ENCODE measurements at places on chromosomes 2 and 18.

DNA sequence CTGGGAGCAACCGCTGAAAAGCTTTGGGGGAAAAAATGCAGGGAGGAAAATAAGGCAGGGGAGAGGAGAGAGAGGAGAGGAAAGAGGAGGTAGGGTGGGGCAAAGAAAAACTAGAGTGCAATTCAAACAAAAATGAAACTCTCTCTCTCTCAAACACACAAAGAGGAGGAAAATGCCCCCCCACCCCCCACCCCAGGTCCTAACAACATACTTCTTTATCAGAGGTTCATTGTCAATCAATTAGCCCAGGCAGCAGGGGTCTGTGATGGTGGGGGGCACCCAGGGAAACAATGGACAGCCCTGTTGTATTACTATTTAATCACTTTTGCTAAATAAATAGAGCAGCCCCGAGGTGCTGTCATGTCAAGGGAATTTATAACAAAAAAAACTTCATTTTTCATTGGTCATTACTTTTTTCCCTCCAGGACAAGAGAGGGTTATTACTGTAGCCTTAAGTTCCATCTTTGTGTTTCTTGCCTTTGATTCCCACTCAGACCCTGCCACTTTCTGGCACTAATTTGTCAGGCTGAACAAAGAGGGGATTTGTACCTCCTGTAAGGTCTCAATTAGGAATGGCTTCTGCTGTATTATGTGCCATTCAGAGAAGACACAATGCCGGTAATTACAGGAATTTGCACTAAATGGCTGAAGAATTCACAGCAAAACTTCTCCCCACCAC lies 55.0 kb downstream of the PLEKHM3 start:
- no peak for DNase-seq

GRCh38 chr18:56574861-56575260 lies 63.5 kb downstream of the TXNL1 start:
- no peak for DNase-seq

GRCh38 chr2:86002375-86002774 lies 103.3 kb downstream of the POLR1A start:
- DNase-seq, result no peak

GRCh38 chr2:234174742-234175141 lies 124.2 kb downstream of the SPP2 start:
- no peak for DNase-seq

DNA sequence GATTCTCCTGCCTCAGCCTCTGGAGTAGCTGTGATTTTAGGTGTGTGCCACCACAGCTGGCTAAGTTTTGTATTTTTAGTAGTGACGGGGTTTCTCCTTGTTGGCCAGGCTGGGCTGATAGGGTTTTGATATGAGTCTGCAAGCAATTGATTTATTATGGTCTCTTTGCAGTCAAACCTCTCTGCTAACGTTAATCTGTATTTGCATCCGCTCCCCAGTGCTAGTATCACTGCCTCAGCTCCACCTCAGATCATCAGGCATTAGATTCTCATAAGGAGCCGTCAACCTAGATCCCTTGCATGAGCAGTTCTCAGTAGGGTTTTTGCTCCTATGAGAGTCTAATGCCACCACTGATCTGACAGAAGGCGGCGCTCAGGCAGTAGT lies 19.0 kb downstream of the HAT1 start:
- no peak for DNase-seq

DNA sequence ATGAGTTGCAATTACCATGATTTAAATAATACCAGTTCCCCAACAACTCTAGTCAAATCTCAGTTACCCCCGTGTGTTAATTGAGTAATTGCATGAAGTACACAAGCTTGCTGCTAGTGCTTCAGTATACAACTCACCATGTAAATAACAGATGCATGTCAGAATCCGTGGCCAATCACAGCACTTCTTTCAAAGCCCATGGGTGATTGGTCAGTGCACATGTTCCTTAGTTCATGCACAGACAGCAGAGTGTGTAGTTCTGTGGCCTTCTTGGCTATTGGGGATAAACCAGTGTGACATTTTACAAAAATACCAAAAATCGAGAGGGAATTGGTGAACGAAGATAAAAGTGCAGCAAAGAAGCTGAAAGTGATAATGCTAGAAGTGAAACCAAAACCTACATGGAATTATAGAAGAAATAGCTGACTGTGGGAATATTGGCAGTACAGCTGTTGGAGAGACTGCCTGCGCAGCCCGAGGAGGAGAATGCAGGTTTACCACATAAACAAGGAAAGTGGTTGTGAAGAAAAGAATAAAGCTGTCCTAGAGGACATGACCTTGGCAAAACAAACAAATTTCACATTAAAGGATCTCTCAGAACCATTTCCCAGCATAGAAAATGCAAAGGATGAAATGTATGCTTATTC lies 59.4 kb downstream of the NEDD4L start:
- DNase-seq, result no peak

- no peak for DNase-seq
Observed at GRCh38 chr2:45450634-45451033, 160.4 kb downstream of the SRBD1 start.

GRCh38 chr2:112887964-112888749 lies 22.8 kb upstream of the IL37 start:
- DNase-seq, result no peak

- no peak for DNase-seq
Observed at GRCh38 chr2:164737612-164738081, 104.0 kb downstream of the COBLL1 start.

DNA sequence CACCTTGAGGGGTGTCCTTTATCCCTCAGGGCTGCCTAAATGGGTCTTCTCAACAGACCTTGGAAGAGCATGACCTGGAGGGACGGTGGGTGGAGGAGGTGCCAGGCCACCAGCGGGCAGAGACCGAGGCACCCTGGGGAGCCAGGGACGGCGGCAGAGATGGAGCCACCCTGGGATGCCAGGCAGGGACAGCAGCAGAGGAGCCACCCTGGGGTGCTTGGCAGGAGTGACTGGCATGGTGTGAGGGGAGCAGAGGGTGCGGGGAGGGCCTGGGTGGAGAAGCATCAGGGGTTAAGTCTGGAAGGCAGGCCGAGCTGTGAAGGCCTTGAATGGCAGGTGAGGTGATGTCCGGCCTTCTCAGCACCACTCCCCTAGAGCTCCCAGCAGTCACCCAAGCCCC lies 56.1 kb downstream of the CIB4 start:
- DNase-seq, result no peak

GRCh38 chr18:48847807-48848486 lies 102.8 kb downstream of the SMAD7 start:
- DNase-seq, result no peak

DNA sequence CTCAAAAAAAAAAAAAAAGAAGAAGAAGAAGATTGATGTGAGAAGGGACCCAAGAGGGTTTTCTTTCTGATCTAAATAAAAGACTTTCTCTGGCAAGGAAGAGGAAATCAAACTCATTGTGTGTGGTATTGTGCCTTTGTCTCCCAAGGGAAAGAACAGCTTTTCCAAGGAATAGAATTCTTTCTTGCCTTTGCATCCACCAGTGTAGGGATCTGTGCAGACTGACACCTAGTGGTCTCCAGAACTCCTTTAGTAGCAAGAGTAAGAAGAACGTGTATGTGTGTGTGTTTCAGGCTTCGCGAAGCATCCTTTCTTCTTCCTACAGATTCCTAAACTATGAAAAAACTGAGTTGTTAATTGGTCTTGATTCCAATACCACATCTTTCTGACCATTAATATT lies 33.5 kb upstream of the CRIM1 start:
- DNase-seq, result no peak

- no peak for DNase-seq
Observed at GRCh38 chr2:136407952-136408318, 290.0 kb upstream of the CXCR4 start.

GRCh38 chr2:19098467-19099160 lies 259.8 kb downstream of the OSR1 start:
- DNase-seq, result no peak

DNA sequence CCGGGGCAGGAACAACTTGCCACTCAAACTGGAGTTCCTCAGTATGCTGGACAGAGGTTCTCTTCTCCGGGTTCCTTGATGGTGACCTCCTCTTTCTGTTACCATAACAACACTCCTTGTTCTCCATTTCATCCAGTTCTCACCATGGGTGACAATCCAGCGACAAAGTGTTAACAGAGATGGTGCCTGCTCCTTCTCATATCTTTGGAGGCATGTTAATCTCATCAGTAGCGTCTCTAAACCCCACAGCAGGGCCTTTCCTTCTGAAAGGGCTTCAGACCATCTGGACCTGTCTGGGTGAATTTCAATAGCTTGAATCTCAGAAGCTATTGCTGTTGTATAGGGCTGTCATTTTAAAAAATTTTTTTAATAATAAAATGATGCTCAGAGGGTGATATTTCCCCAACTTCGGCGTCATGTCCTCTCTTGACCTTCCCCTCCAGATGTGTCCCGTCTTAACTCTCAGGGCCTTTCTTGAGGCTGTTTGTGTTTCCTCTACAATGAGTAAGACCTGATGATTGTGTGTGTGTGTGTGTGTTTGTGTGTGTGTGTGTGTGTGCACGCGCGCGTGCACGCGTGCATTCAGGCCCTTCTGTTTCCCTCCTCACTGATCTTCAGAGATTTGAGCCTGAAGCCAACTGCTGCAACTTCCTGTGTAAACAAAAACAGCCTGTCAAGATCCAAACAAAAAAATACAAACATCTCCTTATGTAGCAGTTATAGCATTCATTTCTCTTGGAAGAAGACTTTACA lies 24.3 kb upstream of the CETN1 start:
- DNase-seq, result no peak

GRCh38 chr2:240962300-240963064 lies 35.9 kb upstream of the SNED1 start:
- DNase-seq, result no peak

GRCh38 chr2:9281145-9281544 lies 74.5 kb downstream of the ASAP2 start:
- no peak for DNase-seq

GRCh38 chr2:136281281-136282114 lies 163.5 kb upstream of the CXCR4 start:
- peak; percentile 40 for DNase-seq

DNA sequence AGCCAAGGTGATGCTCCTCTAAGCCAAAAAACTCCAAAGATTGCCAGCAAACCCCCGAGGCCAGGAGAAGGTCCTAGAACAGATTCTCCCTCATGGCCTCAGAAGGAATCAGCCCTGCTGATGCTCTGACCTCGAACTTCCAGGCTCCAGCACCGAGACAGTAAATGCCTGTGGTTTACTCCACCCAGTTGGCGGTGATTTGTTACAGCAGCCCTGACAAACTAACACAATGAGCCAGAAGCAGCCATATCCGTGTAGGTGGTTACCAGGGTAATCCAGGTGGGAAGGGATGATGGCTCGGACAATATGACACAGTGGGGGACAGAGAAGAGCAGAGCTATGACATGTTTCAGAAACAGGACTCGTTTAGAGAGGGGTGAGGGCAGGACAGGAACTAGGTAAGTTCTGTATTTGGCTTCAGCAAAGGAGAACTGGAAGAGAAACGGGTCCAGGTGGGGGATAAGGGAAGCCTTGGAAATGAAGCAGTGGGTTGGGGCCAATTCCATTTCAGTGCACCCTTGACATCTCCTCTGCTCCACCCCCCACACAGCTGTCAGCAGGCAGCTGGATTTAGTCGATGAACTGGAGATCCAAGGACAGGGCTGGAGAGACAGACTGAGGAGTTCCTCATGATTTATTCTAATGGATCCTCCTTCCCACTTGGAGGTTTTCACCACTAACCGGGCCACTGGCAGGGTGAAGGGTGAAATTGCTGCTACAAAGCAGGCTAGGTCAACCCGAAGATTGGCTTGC lies 179.7 kb upstream of the SH3BP4 start:
- no peak for DNase-seq

GRCh38 chr18:76616373-76616772 lies 121.3 kb upstream of the ZNF516 start:
- no peak for DNase-seq

- DNase-seq, result no peak
Observed at GRCh38 chr2:68926796-68927195, 25.9 kb downstream of the GKN2 start.

- no peak for DNase-seq
Observed at GRCh38 chr2:209456489-209456888, 32.6 kb downstream of the MAP2 start.

DNA sequence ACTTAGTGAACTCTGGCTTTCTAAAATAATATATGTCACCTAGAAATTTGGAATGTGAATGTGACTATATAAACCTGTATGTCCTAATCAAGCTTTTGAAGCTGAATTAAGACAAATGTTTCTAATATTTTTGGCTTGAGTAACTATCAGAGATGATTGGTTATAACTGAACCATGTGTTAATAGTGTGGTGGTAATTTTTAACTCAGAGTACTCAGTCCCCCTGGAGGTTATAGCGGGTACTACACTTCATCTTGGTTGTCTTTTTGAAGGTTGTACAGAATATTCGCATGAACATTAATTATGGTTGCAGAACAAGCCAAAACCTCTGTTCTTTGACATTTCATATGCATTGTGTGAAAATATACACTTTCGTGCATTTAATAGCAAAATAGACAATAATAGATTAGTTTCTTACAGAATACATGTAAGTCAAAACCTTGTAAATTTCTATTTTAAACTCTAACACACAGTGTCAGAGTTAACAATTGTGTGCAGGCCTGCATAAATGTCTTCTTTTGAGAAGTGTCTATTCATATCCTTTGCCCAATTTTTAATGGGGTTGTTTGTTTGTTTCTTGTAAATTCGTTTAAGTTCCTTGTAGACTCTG lies 86.0 kb downstream of the OSBPL6 start:
- peak; percentile 28 for DNase-seq

DNA sequence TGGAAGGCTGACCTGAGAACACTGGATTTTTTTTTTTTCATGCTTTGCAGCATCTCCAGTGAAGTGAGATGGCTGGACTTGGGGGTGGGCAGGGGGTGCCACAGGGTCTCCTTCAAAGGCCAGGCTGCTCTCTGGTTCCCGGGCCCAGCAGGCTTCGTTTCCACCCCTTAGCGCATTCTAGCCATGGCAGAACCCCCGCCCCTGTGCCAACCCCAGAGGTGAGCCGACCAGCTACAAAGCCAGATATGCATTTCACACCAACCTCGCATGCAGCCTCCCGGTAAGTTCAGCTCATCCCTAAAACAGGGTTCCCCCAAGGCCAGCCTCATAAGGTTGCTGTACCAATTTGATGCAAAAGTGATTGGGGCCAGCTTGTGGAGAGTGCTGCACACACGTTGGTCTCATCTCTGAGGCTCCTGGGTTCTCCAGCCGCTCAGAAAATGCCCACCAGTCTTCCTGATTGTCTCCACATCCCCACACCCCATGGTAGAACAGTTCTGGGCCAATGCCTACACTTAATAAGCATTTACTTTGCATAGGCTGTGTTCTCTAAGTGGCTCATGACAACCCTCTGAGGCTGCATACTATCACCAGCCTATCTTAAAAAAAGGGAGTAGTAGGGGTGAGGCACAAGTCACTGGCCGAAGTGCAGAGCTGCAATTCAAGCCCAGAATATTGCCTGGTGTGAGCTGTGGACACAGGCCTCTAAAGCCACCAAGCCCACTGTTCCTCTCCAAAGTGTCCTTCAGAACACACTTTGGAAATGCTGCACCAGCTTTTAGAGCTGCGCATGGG lies 23.3 kb downstream of the SMAD7 start:
- no peak for DNase-seq

- DNase-seq, result no peak
Observed at GRCh38 chr18:59382383-59382782, 23.3 kb upstream of the LMAN1 start.

GRCh38 chr2:124961132-124961531 lies 936.0 kb downstream of the CNTNAP5 start:
- no peak for DNase-seq

GRCh38 chr2:190415794-190416775 lies 7.9 kb downstream of the MFSD6 start:
- no peak for DNase-seq

GRCh38 chr2:235672720-235673119 lies 178.9 kb downstream of the AGAP1 start:
- no peak for DNase-seq
